NCI-H2227 treated with DMSO at 0.1 percent for 48 hours (cell line): ENCODE measurements at places on chromosomes 16 and 17.
A peak's percentile ranks its signal among the peaks of the same experiment; 100 is the strongest.

DNA sequence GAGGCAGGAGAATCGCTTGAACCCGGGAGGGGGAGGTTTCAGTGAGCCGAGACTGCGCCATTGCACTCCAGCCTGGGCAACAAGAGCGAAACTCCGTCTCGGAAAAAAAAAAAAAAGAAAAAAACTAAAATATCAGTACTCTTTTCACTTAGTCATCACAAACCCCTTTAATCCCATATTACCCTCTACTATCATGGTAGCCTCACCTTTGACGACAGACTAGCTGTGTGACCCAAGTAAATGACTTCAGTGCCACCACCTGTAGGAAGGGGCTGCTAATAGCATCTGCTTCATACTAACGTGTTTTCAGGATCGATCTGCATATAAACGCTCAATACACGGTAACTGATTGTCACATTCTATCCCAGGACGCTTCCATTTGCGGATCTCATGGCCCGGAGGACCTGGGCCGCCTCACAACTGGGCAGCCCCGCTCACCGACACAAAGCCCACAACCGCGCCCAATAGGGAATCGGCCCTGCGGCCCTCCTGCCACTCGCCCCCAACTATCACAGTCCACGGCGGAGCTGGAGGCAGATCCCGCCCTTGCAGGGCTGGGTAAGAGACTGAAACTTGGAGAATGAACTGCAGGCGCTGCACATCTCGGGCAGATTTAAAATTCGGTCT, 1.1 kb upstream of the ZNF263 start:
- peak; percentile 95 for DNase-seq

DNA sequence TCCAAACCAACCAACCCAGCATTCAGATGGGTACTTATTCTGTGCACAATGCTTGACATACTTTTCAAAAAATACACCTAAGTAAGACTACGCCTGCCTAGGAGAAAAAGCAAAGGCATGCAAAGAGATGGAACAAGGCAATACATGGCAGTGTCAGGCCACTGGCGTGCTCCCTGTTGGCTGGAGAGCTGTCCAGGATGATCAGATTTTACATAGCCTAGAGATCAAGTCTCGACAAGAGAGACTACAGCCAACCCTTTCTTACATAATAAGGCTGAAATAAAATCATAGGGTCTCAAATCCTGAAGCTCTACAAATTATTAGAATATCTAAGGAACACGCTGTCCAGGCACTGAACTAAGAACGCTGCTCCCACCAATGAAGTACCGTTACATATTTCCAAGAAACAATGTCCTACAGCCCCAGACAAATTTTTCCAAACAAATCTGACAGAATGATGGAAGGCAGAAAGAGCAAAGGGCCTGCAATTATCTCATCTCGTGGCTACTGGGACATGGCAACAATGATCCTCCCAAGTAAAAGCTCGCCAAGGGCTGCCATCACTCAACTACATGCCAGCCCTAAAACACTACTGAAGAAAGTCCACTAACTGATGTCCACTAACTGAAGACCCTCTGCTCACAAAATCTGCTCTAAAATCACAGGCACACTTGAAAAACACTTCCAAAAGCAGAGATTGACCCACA, 5.1 kb downstream of the RPS15A start:
- no peak for DNase-seq

DNA sequence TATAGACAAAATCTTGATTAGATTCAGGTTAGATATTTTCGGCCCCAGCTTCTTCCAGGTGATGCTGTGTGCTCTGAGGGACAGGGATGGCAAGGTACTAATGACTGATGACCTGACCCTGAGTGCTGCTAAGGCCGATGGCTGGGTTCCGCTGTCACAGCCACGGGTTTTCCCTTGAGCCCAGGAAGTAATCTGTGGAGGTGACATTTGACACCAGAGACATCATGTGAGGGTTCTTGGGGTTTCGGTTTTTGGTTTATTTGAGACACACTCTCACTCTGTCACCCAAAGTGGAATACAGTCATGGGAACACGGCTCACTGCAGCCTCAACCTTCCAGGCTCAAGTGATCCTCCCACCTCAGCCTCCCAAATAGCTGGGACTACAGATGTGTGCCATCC, 9.8 kb downstream of the OTOP3 start:
- no peak for DNase-seq

DNA sequence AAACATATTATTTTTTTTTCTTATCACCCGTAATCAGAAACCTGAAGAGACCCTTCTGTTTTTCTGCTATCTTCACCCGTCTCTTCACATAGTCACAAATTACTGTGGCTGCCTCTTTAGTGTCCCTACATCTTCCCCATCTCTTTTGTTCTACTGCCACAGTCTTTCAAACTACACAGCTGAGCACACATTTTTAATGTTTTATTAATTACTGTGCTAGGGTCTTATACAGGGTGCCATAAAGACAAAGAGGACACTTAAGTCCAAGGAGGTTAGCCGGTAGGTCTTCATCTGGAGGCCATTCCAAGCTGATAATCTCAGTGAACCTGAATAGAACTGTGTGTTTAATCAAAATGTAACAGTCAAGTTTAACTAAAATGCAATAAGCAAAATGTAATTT, 20.7 kb downstream of the CNTNAP4 start:
- DNase-seq, result no peak

- DNase-seq, result no peak
Observed at GRCh38 chr17:75592348-75593020, 4.9 kb downstream of the MYO15B start.
